ENCODE measurements at places on chromosomes 3 and 15.

- no peak for DNase-seq
Measured at GRCh38 chr3:188931531-188931930, 240.2 kb upstream of the TPRG1 start.

DNA sequence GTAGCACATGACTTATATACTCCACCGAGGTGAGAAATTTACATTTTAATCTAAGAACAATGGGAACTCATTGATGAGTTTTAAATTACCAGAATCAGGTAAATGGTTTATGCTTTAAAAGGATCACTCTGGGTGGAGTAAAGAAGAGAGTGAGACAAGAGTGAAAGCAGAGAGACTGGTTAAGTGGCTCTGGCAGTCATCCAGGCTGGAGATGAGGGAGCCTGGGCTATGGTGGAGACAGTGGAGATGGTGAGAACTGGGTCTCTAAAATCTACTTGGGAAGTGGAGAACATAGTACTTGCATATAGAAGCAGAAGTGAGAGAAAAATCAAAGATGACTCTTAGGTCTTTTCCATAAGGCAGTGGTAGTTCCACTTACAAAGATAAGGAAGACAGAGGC lies 37.1 kb upstream of the SLC25A36 start:
- no peak for DNase-seq

DNA sequence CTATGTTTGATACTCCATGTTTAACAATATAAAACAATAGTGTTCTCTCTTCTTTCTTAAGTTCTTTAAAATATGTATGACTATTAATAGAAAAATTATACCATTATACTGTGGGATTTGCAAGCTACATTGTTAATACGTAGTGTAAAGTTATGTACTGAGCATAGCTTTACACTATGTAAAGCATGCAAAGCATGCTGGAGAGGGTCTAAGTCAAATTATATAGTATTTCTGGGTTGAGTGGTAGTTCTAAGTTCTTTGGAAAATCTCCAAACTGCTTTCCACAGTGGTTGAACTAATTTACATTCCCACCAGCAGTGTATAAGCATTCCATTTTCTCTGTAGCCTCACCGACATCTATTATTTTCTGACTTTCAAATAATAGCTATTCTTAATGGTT lies 253.0 kb downstream of the RAP2B start:
- DNase-seq, result no peak

- DNase-seq, result no peak
Measured at GRCh38 chr15:82128401-82129148, 82.8 kb upstream of the MEX3B start.

DNA sequence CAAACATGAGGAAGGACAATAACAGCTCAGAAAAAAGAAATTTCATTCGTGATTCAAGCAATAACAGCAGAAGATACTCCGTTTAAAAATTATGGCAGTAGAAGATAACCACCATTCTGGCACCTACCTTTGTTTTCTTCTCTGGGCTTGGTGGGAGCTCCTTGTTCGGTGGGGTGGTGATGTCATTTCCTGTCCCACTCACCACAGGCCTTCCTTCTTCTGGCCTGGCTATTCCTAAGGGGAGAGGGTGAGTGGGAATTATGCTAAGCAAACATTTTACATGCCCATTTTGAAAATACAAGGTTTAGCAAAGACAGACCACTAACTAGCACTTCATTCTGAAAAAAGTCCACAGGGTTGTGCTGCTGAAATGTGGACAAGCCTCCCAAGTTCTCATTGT lies 74.4 kb downstream of the DHX30 start:
- DNase-seq, result no peak

DNA sequence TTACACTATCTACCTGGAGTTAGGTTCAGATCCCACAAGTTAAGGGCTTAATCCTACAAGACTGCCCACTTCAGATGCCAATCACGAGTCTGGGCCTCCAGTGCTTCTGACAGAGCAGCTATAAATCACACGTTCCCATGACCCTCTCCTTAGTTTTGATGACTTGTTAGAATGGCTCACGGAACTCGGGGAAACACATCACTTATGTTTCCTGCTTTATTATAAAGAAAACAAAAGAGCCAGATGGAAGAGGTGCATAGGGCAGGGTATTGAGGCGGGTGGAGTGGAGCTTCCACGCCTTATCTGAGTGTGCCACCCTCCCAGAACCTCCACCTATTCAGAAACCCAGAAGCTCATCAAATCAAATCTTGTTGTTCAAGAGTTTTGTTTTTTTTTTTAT lies 170.8 kb downstream of the MOBP start:
- DNase-seq, result no peak

DNA sequence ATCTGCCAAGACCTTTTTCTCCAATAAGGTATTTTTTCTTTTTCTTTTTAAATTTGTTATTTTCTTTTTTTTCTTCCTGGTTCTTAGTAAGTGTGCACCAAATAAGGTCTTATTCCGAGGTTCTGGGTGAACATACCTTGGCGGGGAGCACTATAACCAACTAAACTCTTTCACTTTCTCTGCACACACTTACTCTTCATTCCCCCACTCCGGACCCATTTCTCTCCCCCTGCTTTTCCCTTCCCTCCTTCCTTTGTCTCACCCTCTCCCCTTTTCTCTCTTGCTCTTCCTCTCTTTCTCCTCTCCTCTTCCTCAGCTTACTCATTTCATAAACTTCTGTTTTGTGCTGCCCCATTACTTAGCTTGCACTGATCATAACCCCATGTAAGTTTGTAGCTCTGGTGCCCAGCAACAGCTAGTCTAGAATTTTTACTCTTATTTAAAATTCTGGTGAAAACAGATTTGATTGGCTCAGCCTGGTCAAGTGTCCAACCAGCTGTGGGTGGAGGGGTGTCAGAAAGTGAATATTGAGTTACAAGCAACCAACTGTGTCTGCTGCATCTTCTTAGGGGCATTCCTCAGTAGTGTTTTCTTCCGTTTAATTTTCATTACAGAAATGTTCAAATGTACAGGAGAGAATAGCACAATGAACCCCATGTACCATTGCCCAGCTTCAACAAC lies 297.5 kb downstream of the SHQ1 start:
- no peak for DNase-seq

All from NCI-H524 treated with DMSO at 0.1 percent for 48 hours (cell line).